ENCODE measurements at places on chromosomes 12 and 14.

GRCh38 chr14:32507029-32507984 is 178.2 kb downstream of the AKAP6 start:
- DNase-seq: peak; percentile 82

- DNase-seq: no peak
Measured at GRCh38 chr12:124760560-124760959, 103.1 kb downstream of the SCARB1 start.

GRCh38 chr14:104528496-104528895 is 51.1 kb upstream of the C14orf180 start:
- DNase-seq: no peak

- DNase-seq: no peak
Measured at GRCh38 chr12:28184375-28184774, 5.9 kb upstream of the CCDC91 start.

- DNase-seq: no peak
Measured at GRCh38 chr12:118685983-118686607, 295.2 kb upstream of the SRRM4 start.

DNA sequence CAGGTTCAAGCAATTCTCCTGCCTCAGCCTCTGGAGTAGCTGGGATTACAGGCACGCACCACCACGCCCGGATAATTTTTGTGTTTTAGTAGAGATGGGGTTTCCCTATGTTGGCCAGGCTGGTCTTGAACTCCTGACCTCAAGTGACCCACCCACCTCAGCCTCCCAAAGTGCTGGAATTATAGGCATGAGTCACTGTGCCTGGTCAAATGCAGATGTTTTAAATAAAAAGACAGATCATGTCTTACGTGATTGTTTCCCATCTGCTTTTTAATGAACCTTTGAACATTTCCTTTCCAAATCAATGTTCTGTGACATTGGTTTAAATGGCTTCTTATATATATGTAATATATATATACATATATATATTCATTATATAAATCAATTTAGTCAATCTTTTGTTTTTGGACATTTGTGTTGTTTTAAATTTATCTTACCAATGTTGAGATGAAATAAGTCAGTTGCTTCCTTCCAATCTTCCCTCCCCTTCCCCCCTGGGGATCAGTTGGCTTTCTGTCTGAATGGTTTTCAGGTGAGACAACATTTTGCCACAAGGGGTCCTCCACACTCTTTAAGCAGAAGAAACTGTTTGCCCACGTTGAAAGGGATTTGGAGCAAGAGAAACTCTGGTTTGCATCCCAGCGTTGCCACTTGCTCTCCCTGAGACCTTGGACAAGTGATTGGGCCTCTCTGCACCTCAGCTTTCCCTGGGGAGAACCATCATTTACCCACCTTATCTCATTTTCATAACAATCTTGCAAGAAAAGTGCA is 47.6 kb upstream of the RBM19 start:
- no peak for DNase-seq

GRCh38 chr12:21065845-21066244 is 65.1 kb upstream of the SLCO1B1 start:
- DNase-seq: no peak

DNA sequence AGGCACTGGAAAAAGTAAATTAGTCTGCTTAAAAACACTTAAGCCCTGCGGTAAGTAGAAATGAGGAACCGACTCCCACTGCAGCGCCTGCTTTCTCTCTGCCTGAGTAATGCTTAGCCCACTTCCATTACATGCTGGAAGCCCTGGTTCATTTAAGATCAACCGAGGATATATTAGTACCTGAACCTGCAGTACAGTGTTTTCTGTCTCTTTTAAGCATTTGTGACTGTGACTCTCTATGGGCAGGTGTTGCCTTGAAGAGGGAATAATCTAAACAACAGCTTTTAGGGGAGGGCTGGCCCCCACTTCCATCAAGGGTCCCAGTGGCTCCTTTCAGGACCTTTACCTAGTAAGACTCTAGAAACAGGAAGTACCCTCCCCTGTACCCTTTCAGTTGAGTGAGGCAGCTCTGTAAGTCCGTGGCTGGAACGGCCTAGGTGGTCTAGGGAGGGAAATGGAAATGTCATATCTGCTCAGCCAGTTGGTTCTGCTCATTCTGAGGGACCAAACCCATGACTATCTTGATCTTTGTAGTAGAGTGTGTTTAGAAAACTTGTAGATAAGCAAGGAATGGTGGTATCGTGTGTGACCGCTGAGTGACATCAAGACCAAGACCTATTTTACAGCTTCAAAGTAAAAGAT is 56.2 kb downstream of the FNTB start:
- no peak for DNase-seq

DNA sequence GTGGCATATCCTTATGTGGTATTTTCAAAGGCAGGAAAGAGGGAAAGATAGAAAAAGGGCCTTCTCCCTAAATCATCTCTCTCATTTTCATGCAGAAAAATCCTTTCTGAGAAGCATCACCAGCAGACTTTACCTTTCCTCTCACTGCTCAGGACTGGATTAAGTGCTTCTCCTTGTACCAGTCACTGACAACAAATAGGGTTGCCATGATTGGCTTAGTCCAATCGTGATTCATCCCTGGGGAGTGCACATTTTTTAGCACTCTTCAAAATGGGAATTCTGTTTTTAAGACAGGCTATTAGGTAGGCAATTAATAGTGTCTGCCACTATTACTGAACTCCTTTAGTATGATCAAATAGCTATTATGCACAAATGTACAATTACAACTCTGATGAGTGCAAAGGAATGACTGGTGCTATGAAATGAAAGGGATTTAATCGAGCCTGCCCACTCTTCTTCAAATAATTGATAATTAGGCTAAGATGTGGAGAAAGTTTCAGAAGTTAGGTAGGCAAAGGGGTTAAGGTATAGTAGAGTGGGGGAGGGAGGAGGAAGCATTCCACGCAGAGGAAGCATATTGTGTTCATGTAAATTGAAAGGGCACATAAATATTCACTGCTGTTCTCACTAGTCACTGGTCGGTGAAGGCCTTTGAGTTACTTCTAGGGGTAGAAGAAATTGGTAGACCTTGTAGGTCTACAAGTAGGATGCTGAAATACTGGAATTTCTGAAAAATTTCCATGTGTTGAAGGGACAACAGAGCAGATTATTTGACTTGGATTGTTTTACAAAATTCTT is 84.0 kb downstream of the MSRB3 start:
- DNase-seq: no peak

GRCh38 chr14:97878727-97879126 is 1081.5 kb downstream of the VRK1 start:
- no peak for DNase-seq

DNA sequence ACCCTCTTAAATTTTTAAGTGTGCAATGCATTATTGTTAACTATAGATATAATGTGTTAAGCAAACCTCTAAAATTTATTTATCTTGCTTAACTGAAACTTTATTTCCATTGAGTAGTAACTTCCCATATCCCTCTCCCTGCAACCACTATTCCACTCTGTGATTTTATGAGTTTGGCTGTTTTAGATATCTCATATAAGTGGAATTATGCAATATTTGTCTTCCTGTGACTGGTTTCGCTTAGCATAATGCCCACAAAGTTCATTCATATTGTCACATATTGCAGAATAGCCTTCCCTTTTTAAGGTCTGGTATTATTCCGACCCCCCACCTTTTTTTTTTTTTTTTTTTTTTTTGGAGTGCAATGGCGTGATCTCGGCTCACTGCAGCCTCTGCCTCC is 247.6 kb downstream of the EMP1 start:
- no peak for DNase-seq

- DNase-seq: no peak
Measured at GRCh38 chr12:95611676-95612309, 60.5 kb upstream of the USP44 start.

DNA sequence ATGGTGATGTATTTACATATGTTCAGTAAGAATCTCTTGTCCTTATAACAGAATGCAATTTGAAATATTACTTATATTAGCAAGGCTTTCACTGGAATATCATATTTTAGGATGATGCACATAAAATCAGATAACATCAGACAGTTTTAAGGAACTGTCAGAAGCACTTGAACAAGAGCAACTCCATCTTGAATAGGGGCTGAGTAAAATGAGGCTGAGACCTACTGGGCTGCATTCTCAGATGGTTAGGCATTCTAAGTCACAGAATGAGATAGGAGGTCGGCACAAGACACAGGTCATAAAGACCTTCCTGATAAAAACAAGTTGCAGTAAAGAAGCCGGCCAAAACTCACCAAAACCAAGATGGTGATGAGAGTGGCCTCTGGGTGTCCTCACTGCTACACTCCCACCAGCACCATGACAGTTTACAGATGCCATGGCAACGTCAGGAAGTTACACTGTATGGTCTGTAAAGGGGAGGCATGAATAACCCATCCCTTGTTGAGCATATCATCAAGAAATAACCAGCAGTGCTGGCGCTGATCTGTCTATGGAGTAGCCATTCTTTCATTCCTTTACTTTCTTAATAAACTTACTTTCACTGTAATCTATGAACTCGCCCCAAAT is 27.6 kb upstream of the ETV6 start:
- no peak for DNase-seq

DNA sequence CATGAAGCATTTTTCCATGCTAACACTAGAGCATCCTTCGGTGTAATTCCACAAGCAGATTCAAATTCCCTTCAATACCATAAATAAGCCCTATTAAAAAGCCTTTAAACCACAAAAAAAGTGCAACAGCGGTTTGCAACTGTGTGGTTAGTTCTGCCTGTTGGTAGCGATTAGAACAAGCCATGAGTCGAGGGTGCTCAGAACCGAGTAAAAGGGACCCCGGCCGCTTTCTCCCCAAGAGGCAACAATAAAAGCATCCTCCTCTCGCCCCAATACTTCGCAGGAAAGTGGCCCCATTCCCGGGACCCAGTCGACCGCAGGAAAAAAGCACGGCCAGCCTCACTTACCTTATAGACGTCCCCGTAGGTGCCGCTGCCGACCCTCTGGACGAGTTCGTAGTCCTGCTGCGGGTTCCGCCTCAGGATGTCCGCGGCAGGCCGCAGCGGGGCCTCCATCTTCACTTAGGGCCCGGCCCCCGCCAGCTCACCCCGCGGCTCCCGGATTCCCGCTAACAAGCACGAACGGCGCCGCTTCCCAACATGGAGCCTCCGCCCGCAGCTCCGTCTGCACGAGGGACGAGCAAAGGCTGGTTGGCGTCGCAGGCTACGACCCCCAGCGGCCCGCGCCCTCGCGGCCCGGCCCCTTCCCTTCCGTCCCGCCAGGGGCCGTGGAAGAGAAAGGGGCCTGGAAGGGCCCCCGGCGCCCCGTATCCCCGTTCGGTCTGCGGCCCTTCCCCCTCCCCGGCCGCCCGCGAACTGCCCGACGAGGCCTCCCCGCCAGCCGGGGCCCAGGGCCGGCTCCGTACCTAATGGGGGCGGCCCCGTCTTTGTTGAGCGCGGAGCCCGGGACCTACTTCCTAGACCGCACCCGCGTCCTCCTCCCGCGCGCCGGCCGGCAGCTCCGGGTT is 521 bp downstream of the MAP4K5 start:
- no peak for DNase-seq

GRCh38 chr12:105502426-105502930 is 172.0 kb downstream of the C12orf75 start:
- no peak for DNase-seq

DNA sequence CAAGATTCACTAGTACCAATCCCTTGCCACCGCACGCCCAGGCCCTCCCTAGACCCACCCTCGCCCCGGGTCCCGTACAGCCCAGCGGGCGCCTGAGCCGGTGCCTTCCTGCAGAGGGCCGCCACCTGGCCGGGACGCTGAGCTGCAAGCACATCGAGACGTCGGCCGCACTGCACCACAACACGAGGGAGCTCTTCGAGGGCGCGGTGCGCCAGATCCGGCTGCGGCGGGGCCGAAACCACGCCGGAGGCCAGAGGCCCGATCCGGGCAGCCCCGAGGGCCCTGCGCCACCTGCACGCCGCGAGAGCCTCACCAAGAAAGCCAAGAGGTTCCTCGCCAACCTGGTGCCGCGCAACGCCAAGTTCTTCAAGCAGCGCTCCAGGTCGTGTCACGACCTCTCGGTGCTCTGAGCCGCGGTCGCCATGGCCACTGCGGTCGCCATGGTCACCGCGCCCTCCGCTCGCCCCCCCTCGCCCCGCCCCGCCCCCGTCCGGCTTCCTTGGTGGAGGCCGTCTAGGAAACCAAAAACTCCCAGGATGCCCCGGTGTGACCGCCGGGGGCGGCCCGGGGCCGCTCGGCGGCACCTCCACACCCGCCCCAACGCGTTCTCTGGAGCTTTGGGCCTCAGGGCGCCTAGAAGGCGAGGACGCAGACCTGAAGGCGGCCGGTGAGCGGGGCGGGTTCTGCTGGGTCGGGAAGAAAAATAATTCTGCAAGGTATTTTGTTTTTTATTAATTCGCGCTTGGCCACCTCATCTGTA is 3.7 kb downstream of the REM2 start:
- no peak for DNase-seq

- DNase-seq: no peak
Measured at GRCh38 chr14:77102154-77102553, 4.1 kb downstream of the CIPC start.

- no peak for DNase-seq
Measured at GRCh38 chr12:29066011-29066588, 83.0 kb upstream of the FAR2 start.

DNA sequence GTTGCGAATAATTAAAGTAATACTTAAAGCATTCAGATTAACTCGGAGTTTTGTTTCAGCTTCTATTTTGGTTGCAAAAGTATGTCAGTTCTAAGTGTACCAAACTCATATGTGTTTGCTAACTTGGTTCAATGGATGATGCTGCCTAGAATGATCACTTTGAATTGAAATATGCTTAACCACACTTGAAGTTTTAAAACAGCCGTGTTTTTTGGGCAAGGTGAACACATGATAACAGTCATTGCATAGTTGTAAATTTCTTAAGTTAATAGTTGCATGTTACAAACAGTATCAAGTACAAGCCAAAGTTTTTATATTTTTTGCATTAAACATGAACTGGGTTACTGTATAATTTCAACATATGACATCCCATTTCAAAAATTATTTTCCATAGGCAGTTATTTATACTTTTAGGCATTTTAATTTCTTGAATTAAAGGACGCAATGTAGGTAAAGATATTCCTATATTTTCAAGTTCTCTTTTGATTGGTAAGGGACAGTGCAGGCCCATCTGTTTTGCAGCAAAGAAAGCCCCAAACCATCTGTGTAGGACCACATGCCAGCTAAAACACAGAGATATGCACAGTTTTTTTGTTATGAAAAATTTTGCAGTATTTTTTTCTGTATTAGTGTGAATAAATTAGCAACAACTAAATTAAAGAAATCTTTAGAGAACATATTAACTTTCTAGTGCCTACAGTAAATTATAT is 575.5 kb downstream of the PRKD1 start:
- DNase-seq: no peak

DNA sequence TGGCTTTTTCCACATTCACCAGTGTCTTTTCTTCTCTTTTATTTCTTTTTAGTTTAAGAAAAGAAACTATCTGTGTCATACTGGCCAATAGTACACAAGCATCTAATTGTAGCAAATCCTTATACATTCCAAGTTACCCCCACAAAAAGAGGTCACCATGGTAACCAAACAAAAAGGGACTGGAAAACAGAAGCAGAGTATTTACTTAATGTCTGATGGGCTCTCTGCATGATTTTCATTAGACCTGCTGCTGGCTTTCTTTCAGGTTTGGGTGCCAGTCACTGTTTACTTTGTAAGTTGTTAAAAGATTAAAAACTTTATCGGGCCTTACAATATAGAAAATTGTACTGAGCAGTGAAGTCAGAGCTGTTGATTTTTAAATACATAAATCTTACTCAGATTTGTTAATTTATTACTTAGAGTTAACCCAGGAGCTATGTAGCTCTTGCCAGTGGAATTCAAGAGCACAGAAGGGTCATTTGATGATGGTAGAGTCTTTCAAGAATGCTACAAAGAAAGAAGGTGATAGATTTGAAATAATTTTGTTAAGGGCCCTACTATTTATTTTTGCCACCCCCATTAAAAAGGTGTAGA is 123.9 kb downstream of the BRMS1L start:
- no peak for DNase-seq

GRCh38 chr12:71440345-71440762 is 756 bp downstream of the LGR5 start:
- DNase-seq: no peak

Measured in GM04503 (cell line).